ENCODE measurements at places on chromosomes 2 and 18.

DNA sequence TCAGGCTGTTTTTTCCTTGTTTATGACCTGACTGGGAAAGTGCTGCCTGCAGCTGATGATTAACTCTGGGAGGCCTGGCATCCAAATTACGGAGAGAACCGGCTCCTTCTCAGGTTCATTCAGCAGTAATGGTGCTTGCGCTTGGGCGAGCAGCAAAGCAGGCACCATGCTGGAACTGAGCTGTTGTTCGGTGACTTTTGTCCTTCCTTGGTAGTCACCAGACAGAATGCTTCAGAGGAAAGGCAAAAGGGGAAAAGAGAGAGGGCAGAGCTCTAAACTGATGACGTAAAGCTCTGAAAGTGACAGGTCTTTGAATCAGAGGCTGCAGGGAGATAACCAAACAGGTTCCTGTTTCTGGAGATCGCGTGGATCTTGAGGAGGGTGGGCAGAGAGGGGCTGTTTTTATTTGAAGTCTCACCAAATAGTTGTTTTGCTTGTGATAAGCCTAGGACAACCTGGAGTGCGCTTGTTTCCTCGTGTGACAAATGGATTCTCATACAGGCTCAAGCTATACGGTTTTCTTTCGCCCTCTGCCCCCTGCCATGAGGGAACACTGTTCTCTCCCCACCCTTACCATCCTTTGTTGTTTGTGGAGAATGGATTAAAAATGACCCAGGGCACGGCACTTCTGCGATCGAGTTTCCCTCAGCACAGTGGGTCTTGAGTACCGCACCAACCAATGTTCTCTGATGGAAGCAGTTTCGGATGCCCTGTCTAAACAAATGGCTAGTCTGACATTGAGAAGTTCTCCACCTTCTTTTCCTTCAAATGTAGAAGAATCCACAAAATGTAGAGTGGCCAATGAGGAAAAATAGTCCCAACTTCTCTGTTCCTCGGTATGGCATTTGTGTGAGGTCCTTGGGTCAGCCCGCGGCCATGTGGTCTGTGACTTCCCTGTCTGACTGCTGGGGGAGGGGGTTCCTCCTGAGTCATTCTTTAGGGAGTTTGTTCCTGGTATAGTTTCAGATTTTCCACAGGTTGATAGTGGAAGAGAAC is 1.3 kb downstream of the RASGRP3 start:
- DNase-seq: no peak

DNA sequence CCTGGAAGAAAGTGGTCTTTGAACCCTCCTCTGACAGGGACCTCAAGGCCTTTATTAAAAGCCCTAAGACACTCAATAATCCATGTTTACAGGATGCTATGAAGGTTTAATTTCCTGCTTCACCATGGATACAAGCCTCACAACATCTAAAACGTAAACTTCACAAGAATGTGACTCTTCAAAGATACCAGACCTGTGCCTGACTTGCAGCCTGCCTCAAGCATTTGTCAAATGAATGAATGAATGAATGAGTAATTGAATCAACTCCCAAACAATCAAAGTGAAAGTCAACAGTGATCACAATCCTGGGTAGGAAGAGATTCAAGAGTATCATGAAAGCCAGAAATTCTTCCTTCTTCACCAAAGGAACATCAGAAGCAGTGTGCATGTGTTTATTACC is 30.4 kb downstream of the KLF7 start:
- peak; percentile 61 for DNase-seq

- DNase-seq: no peak
These were observed 2070.4 kb upstream of the CELF4 start for GRCh38 chr18:39635966-39636365.

DNA sequence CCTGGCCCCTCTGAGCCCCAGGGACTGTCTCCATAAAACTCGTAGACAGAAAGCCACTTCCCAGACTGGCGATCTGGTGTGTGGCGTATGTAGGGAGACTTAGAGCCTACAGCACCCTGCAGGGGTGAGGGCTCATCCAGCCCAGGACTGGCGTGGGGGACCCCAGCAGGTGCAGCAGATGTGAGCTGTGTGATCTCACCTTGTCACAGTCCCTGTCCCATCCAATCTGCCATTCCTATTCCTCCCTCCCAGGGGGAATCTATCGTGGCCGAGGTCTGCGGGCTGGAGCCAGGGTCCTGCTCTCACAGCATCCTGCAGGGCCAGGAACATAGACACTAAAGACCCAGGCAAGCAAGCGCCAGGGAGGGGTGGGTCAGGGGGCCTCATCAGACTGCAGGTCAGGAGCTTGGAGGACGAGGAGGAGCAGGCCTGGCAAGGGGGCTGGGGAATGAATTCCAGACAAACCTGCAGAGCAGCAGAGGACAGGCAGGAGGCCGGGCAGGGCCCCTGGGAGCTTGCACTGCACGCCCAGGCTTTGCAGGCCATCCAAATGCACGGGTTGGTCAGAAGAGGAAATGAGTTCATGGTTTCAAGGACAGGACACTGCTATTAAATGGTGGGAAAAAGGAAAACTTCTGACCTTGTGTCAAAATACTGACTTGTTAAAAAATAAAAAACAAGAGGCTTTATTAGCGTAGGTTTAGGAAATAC is 32.5 kb downstream of the HS6ST1 start:
- no peak for DNase-seq

DNA sequence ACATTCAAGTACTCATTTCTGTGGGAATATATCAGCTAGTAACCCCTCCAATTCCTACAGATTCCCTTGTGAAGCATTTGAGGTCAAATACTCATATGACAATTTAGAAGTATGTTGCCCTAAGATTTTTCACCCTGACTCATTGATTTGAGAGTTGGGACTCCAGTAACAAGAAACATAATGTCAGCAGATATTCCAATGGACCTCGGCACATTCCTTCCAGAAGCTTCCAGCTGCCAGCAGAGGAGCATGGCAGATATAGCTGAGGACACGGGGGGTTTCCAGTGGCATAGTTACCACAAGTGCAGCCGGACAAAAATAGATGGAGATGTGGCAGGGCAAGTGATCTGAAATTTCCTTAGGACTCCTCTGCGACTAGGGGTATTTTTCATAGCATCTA is 101.9 kb upstream of the ARHGAP28 start:
- DNase-seq: no peak

DNA sequence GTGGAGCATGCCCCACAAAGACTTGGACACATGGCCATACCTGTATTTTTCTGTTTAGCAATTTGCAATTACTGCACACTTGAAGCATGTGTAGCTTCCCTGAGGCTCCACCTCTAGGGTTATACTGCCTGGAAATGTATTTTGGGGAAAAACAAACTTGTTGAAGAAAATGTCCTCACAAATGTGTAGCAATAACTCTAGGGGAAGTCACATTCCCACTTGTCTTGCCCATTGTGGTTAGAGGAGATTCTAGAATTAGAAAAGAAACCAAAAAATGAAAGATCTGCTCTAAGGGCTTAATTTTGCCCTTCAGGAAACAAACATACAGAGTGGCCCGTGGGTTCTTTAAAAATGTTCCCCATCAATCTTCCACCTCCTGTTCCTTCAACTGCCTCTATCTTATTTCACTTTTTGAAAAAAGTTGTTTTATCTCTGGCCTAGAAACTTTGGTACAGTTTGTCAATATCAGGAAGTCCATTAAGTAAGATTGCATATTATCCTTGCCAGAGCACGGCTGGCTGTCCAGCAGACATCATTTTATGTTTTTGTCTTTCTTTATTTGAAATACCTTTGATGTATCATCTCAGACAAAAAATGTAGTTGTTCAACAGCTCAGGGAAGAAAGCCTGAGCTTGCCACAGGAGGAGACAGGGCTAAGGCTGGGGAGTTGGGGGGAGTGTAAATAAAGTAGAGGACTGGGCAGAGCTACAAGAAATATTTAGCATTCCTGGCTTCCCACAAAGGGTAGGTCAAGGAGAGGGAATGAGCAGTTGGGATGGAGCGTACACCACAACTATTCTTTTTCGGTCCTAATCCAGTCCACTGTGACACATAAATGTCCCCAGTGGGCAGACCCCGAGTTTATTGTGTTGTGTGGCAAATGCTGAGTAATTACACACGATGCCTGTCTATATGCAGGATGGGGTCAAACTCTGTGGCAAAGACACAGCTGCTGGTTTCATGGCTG is 96.8 kb upstream of the CDC42EP3 start:
- DNase-seq: peak; percentile 93

GRCh38 chr2:83594241-83595120 is 864.6 kb downstream of the SUCLG1 start:
- DNase-seq: no peak

DNA sequence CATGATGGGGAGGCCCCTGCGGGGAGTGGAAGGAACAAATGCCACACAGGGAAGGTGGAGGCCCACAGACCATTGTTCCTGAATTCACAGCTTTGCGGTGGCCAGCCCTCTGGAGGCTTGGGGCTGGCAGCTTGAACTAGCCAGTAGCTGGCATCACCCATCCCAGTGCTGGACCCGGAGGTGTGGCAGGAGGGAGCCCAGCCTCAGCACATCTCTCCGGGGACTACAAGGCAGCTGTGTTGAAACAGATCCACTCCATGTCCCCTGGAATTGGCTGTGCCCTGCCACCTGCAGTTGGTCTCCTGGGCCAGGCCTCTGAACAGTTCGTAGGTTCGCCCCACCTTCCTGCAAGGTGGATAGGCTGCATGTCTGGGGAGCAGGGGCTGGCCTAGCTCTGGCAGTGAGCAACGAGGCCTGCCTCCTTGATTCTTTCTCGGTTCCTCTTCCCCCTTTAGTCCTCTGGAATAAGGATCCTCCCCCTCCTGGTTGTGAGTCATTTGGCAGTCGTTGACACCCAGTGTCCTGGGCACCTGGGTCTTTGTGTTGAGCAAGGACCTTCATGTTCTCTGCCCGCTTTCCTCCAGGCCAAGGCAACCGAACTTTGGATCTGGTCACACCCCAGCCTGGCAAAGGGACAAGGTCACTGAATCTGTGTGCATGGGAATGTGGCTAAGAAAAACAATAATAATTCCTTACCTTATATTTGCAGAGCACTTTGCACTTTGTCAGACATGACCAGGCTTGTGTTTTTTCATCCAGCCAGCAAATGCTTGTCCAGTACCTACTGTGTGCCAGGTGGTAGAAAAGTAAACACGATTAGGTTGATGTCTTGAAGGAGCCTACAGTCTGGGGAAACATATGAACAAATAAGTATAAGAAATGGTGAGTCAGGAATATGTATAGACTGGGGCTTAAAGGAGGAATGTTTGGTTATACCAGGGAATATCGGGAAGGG is 55.0 kb upstream of the MCFD2 start:
- DNase-seq: no peak

- DNase-seq: no peak
These were observed 81.7 kb downstream of the SPRED2 start for GRCh38 chr2:65350651-65351056.

GRCh38 chr18:68500556-68500955 is 214.4 kb downstream of the TMX3 start:
- DNase-seq: no peak

DNA sequence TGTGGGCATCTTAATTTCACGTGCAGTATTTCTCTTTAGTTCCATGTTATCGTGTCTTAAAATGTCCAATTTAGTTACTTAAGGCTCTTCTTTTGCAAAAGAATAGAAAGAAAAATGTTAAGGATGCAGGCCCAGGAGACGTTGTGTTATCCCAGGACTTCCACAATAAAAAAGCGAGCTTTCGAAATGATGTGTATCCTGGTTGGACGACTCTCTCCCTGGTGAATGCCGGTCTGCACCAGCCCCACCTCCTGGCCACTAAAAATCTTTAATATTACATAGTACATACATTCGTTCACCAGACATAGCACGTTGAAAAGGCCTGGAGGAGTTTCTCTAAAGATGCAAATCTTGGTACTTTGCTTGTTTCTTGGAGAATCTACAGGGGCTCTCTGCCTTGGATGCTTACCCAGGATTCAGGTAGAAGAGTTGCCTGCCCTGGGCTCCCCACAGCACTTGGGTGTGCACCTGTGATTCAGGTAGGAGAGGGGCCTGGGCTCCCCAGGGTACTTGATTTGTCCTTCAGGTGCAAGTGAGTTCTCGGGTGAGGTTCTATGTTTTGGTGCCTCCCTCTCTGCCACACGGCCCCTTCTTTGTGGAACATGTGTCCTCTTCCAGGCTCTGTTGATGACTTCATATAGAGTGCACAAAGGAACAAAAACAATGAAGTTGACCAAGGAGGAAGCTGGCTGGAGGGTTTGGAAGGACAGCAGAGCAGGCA is 26.6 kb downstream of the TWIST2 start:
- DNase-seq: peak; percentile 76

GRCh38 chr2:164881524-164881923 is 39.9 kb upstream of the COBLL1 start:
- no peak for DNase-seq

DNA sequence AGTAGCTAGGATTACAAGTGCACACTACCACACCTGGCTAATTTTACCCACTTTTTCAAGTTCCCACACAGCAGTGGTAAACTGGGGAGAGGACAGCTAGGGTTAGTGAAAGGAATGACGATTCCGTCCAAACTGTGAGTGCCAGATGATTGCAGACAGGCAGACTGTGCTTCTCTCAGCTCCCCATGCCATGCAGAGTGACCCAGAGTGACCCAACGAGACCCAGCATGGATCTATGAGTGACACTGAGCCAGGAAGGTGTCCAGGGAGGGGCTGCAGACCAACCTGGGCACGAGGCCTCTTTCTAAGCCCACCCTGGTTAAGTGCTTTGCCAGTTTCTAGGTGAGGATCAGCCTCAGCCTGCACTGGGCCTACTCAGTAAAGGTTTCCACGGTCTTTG is 7.7 kb upstream of the KLF11 start:
- DNase-seq: no peak

DNA sequence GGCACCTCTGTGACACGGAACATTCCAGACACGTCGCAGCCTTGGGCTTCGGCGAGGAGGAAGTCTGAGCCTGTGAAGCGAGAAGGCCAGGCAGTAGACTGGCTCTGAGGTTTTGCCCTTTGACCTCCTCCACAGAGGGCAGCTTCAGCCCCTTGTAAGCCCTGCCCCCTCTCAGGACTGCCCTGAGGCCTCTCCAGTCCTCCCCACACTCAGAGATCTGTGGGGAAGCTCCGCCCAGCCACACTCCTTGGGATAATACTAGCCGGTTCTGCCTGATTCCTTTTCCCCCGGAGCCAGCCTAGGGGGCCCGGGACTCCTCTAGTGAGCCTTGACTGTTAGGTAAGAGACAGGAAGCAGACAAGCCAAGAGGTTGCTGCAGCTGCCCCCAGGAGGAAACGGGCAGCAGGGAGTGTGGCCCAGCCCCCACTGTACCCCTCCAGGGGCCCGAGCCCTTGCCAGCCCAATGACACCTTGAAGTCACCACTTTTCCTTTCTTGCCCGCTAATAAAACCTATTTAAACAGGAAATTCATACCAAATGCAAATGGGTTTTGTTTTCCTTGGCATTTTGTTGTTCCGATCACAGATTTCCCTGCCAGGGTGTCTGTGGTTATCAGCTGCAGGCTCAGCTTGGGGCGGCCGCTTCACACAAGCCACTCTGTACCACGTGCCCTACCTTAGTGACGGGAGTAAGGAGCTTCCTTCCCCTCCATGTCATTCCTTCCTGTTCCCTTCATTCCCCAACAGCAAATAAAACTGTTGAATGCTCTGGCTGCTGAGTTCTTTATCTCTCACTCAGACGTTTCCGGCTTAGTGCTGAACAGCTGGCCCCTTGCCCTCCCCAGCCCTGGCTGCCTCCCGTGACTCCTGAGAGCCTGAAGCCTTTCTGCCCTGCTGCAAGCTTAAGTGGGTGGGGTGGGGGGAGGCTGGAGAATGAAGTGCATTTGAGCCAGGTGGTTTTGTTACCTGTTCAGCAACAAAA is 124.7 kb downstream of the CABLES1 start:
- DNase-seq: peak; percentile 74

GRCh38 chr2:32810909-32811495 is 135.8 kb upstream of the LTBP1 start:
- no peak for DNase-seq

Data from HFFc6 (cell line).